A673 (cell line): ENCODE measurements at places on chromosomes 11 and 22.

DNA sequence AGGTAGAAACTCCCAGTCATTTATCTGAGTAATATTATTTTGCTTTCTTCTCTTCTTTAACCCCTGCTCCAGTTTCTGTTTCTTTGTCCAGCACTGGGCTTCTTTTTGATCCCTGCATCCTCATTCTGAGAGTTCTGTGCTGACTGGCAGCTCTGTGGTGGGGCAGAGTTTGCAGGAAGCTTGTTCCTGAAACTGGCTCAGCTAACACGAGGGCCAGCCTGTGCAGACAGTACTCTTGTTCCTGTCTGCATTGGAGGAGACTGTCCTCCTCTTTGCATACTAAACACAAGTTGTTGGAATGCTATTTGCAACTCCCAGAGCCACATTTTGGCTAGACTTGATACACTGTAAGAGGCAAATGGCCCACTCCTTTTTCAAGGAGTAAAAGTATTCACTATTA, 93.1 kb upstream of the HORMAD2 start:
- no peak for DNase-seq

DNA sequence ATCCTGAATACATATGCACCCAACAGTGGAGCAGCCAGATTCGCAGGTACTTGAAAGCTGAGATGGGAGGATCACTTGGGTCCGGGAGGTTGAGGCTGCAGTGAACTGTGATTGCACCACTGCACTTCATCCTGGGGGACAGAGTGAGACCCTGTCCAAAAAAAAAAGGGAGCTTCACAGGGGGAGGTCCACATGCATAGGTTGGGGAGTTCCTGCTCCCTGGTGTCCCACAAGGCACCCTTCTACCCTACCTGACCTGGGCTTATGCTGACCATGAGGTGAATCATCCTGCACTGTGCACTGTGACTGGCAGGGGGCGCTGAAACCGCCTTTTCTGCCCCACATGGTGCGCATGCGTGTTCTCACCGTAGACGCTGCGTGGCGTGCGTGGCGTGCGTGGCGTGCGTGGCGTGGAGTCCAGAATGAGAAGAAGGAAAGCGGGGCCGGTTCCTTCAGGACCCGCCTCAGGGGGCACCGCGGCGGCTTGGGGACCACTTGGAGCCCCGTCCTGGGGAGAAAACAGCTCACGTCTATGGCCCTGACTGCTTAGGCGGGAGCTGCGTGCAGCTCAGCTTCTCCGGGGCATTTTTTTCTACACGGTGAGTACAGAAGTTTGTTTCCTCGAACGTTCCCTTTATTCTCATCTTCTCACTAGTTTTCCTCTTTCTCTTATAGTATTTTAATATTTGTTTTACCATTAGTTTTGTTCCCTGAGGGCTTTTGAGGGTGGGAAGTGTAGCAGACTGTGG, 116.6 kb upstream of the GRK3 start:
- peak; percentile 91 for DNase-seq

GRCh38 chr22:20745119-20745518, 28.8 kb upstream of the SERPIND1 start:
- DNase-seq: no peak

GRCh38 chr11:95195831-95196230, 35.2 kb downstream of the SESN3 start:
- no peak for DNase-seq

- no peak for DNase-seq
These were observed 12.4 kb upstream of the NAP1L4 start for GRCh38 chr11:3004481-3004880.

GRCh38 chr11:28674433-28675103, 566.4 kb downstream of the METTL15 start:
- DNase-seq: peak; percentile 83

GRCh38 chr22:30210235-30210909, 36.2 kb downstream of the LIF start:
- no peak for DNase-seq

DNA sequence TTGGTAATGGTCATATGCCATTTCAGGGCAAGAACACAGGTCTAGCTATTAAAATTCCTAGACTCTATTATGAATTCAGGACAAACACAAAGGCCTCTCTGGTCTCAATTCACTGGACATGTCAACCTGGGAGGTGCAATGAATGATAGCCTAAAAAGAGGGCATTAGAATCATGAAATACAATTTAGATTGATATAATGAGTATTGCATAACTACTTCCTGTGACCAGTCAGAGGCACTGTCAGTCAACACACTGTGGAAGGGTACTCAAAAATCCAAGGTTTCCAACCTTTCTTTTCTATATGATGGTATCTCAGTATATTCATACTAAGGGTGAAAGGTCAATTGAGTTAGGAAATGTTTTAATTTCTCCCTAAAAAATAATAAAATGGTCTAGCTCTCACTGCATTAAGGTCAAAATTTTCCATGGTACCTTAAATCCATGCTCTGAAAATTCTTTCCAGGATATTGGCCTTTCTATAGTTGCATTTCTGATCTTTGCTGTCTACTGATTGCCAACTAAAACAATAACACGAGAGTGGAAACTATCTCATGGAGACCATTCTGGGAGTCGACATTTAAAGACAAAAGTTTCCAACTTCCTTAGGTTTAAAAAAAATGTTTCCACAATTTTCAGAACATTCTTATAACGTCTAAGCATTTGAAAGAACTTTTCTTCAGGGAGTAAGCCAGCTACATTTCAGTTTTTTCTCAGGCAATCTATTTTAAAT, 81.7 kb upstream of the APOA1 start:
- no peak for DNase-seq

DNA sequence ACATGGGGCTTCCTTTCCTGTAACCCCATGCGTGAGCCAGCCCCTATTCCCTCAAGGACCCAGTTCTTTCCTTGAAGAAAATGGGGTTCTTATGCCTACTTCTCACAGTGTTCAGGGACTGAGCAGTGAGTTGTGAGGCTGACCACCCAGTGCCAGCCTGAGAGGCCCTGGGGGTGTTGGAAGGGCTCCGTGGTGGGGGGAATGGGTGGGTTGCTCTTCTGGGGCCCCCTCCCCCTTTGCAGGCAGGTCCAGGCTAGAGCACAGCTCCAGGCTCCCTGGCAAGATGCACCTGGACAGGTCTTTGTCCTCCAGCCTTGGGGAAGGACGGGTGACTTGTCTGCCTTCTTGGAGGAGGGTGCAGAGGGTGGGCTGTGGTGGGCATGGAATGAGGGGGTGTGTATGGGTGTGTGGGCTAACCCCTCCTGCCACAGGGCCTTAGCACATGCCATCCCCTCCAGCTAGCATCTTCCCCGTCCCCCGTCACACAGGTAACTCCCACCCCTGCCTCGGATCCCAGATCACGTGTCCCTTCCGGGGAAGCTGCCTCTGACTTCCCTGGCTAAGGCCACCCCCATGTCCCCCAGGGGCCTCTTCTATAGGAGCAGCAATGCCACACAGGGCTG, 64.6 kb downstream of the MYEOV start:
- no peak for DNase-seq

DNA sequence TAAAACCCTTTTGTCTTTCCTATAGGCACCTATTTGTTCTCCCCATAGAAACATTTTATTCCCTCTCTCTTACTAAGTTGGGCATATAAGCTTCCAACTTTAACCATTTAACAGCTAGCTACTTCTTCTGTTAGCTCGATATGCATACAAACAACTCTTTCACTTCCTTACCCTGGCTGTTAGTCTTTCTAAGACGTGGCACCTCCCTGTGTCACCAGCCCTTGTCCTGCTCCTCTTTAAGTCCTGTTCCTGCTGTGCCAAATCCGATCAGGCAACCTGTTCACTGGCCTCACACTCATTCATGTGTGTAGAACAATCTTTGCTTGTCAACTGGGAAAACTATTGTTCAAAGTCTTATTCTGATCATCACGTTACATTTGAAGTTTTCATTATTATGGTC, 1376.1 kb upstream of the TENM4 start:
- DNase-seq: peak; percentile 12

DNA sequence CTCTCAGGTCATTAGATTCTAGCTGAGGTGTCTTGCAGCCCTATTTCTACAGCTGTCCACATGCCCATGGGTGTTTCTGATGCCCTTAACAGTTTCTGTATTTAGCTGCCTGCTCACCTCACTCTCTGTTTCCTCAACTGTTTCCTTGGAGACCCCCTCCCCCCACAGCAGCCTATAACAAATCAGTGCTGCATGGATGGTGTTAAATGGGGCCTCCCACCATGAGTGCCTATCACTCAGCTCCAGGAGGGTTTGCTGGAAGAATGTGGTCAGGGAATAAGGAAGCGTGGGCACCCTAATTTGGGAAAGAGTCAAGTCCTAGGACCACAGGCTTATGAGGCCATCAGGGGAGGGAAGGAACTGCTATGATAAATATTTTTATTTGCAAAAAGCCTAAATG, 8.6 kb downstream of the KLHL35 start:
- DNase-seq: no peak

DNA sequence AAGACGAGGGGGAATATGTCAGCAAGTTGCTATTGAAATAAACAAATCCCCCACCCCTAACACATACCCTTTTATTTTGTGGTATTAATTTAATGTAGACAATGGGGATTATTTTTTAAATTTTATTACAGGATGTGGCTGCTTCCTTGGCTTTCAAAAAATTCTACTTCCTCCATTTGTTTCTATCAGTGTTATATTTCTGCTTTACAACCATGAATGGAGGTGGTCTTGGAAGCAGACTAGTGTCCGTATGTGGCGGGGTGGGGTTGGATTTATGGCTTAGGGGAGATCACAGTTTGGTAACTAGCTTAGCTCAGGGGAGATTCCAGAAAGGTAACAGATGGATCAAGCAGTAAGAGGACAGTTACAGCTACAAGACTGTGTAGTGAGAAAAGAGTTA, 39.3 kb upstream of the PICALM start:
- no peak for DNase-seq

DNA sequence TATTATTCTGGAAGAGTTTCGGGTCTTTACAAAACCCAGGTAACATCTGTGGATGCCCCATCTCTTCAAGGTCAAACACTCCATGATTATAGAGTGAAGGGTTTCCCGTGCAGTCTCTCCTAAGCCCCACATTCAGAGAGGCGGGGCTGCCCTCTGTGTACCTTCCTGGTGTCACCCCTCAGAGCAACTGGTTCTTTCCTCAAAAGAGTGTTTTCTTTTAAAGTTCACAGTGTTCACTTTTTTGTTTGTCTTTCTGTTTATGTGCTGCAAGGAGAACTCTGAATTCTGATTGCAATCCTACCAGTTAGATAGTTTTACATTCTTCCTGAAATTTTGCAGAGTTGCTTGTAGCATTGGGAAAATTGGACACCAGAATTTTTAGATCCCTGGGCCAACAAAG, 190.2 kb downstream of the ADAMTS15 start:
- DNase-seq: no peak

DNA sequence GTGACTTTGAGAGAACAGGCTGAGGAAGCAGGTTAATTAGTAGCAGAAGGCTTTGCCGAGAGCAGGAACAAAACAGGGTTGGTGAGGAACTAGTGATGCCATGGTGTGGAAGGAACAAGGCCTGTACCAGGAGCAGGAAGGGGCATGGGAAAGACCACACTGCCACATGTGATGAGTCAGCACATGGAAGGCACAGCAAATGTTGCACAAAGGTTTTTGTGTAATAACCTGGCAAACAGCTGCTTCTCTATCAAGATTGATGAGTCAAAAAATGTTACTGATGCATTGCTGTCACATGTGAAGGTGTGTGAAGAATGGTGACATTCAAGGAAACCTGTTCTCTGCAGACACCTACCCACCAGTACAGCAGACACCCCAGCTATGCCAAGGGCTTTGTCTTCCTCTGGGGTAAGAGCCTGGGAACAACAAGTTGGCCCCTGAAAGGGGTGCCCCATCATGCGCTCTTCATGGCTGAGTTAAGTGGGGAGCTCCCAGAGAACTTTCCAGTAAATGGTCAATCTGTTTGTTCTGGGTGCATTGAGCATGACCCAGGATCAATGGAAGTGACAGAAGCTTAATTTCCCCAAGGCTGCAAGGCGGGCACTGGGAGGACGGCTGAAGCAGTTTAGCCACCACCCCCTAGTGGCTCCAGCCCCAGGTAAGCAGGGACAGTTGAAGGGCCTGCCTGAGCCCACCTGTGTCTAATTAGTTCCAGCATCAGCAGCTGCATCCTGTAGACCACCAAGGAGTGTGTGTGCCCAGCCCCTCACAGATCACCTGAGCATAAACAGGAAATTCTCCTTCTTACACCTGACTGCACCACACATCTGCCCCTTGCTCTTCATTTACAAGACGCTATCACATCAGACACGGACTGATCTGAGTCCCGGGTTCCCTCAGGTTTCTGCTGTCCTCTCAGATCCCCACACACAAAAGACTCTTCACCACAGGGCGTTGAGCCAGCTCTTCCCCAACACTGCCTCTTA, 47.6 kb downstream of the GGTLC2 start:
- no peak for DNase-seq

- DNase-seq: peak; percentile 68
These were observed 2.6 kb upstream of the CHRM1 start for GRCh38 chr11:62923601-62924411.

DNA sequence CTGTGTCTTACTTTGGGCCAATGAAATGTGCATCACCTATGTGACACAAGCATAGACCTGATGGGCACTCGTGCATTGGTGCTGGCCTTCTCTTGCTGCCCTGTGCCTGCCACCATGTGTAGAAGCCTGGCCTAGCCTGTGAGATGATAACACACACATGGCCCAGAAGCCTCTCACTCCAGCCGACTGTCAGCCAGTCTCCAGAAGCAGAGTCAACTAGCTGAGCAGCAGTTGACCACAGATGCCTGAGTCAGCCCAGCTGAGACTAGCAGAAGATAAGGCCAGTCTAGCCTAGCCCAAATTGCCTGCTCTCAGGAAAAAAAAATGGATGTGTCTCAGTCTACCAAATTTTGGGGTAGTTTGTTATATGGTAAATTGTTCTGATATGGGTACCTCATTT, 46.2 kb downstream of the CSNK2A3 start:
- no peak for DNase-seq

DNA sequence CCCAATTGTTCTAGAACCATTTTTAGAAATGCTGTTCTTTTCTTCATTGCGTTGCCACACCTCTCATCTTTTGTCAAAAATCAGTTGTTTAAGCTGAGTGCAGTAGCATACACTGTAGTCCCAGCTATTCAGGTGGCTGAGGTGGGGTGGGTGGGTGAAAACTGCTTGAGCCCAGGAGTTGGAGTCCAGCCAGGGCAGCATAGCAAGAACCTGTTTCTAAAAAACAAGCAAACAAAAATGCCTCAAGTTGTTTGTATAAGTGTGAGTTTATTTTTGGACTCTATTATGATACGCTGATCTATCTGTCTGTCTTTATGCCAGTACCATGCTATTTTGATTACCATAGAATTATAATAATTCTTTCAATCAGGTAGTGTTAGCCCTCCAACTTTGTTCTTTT, 62.5 kb upstream of the RRM1 start:
- DNase-seq: no peak

GRCh38 chr22:37892566-37893335, 13.3 kb upstream of the MICALL1 start:
- DNase-seq: no peak

GRCh38 chr22:41481131-41481830, 12.4 kb downstream of the ACO2 start:
- DNase-seq: no peak
